ENCODE measurements at places on chromosomes 6 and 20. TPM values are rescaled to one million over a fixed set of nuclear protein-coding genes. Genes with fewer than 3 reads are reported as not detected.

RAB44 gene
- total RNA-seq, result 1.1 TPM

BMP5 gene
- not detected for total RNA-seq

DNA sequence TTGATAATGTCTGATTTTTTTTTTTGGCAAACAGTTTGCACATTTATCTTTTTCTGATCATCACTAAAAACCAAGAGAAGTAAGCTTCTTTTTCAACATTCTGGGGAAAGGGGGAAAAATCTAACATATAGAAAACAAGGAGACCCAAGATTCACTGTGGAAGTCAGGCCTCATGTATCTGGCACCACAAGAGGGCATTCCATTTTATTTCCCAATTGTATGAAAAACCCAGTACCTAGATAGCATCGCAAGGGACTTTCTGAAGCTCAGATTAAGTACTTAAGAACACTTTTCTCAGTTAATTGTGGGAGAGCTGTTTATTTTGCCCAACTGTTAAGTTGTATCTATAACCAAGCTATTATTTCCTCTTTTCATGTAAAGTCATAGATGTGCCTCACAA is 152.9 kb downstream of the KLHL32 start:
- DNase-seq, result no peak

DNA sequence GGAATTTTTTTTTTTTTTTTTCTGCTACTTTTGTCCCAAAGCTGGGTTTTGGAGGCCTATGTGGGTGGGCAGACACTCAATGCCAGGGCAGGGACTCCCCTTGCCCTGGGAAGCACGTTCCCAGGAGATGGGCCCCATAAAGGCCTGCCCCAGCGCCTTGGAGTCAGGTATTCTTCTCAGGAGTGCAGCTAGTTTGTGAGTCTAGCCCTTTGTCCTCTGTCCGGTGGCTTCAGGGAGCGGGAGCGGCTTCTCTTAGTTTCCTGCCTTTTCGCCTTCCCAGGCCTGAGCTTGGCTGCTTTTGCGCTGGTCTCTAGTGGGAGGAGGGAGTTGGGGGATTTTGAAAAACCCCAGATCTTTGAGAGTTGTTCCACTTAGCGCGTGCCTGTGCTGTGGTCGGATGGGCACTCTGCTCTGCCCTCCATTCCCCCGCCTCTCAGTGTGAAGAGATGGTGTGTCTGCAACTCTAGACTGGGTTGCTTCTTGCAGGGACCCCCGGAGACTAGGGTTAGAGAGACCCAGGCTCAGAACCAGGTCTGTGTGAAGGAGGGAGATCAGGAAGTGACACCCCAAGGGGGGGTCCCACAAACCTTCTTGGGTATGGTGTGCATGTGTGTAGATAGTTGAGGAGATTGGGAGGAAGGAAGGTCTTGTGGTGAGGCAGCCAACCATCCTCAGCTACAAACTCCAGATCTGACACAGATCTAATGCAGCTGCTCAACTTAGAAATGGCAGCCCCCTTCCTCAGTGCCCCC is 1.3 kb downstream of the PLCG1 start:
- DNase-seq, result no peak

DNA sequence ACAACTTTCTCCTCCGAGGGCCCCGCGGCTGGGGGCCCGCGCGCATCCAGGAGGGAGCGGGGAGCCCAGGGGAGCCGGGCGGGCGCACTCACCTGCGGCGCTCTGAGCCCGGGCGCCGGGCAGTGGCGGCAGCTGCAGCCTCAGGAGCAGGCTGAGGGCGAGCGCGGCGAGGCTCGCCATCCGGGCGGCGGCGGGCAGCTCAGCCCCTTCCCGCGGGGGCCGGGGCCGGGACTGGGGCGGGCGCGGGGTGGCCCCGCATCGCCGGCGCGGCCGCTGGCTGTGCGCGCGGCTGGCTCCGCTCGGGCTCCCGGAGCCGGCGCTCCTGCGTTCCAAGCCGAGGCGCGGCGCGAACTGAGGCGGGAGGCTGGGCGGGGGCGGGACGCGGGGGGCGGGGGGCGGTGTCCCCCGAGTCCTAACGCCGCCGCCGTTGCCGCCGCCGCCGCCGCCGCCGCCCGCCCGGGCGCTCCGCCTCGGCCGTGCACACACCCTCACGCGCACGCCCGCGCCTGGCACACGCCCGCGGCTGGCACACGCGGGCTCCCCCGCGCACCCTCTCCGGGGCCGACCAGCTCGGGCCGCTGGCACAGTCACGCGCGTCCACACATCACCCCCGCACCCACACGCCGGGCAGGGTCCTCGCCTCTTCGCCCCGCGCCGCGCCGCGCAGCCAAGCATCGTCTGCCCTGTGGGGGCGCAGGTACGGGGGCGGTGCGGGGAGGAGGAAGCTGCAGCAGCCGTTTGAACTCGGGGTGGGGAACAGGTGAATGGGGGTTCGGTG is at the start of gene PTPRT:
PTPRT (minus strand) TSS at position 353 of the 778 bp plus-strand sequence; CDS start at position 180, 173 bp downstream.
- no peak for DNase-seq

GRCh38 chr6:14682812-14683211 is 563.1 kb upstream of the JARID2 start:
- DNase-seq, result no peak

DNA sequence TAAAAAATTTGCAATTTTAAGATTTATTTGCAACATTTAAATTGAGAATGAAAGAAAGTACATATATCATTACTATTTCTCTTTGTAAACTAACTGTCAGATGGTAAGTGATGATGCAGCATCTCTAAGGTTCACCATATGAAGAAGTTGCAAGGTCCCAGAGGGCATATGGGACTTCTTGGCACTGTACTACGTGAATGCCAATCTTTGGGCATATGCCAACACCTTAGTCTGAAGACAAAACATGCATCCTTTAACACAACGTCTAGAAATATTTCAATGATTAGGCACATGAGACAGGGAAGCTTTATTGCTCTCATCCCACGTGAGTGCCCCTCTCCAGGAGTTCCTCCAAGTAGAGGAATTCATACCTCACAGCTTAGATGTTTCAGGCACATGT is 66.8 kb downstream of the CDK19 start:
- no peak for DNase-seq

- no peak for DNase-seq
Measured at GRCh38 chr20:9241721-9242427, 173.0 kb downstream of the PLCB4 start.

Measured in suprapubic skin (tissue), 4 donors.